ENCODE measurements at places on chromosomes 7 and 10.

DNA sequence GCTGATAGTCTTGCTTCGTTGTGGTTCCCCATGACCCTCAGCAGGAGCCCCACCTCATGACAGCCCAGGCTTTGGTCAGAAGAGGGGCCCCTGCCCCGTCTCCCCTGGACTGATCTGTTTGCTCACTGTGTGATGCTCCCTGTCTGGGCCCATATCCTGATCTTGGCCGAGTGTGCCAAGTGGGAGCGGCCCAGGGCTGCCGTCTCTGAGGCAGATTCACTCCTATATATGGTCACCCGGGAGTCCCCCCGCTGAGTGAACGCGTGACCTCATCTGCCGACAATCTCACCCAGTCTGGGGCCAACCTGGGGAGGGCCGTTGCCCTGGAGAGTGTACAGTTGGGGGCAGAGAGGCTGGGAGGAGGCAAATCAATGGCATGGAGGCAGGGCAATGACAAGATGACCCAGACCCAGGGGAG, 34.5 kb downstream of the PPIF start:
- DNase-seq = peak; percentile 67

- no peak for DNase-seq
These were observed 495.2 kb downstream of the GLRX3 start for GRCh38 chr10:130631142-130632096.

GRCh38 chr10:62374862-62375710, 917 bp downstream of the ZNF365 start:
- DNase-seq = peak; percentile 53

GRCh38 chr7:39414224-39415035, 151.8 kb upstream of the YAE1 start:
- peak; percentile 64 for DNase-seq

- no peak for DNase-seq
These were observed 116.1 kb downstream of the APBB1IP start for GRCh38 chr10:26554246-26554645.

DNA sequence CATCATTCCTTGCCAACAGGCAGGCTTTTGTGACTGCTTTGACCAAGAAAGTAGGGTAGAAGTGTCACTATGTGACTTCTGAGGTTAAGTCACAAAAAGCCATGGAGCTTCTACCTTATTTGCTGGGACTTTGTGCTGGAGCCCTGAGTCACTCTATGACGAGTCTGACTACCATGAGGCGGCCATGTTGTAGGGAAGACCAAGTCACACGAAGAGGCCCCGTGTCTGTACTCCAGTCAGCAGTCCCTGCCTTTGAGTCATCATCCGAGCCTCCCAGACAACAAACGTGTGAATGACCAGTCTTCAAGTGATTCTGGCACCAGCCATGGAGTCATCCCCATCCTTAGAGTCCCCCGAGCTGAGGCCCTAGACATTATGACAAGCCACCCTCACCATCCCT, 3.5 kb upstream of the MYL10 start:
- no peak for DNase-seq

DNA sequence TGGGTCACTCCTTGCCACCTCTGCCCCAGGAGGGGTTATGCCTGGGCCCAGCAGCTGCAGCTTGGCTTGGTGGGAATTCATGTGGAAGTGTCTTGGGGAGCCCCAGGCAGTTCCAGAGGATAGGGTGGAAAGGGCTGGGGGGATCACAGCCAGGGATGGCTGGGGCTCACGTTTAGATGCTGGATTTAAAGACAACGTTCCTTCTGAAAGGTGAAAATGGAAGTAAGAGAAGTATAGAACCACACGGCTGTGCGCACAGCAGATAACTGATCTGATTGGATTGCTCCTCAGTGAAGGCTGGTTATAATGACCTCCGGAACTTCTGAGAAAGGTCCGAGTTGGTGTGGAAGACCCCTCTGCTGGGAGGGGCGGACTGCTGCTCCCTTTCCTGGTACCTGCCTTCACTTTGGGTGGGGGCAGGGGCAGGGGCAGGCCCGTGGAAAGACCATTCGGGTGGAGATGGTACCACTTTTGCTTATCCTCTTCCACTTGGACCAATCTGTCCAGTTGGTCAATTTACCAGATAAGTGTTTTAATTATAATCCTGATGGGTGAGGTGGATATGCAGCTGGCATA, 7.9 kb upstream of the MYL7 start:
- no peak for DNase-seq

- DNase-seq = no peak
These were observed 11.9 kb downstream of the CPXM2 start for GRCh38 chr10:123879606-123880257.

GRCh38 chr7:27704422-27705199, 35.4 kb upstream of the TAX1BP1 start:
- DNase-seq = no peak

GRCh38 chr10:113137941-113138685, 188.1 kb downstream of the TCF7L2 start:
- DNase-seq = no peak

- no peak for DNase-seq
These were observed 37.7 kb upstream of the ITPRID1 start for GRCh38 chr7:31476073-31476745.

DNA sequence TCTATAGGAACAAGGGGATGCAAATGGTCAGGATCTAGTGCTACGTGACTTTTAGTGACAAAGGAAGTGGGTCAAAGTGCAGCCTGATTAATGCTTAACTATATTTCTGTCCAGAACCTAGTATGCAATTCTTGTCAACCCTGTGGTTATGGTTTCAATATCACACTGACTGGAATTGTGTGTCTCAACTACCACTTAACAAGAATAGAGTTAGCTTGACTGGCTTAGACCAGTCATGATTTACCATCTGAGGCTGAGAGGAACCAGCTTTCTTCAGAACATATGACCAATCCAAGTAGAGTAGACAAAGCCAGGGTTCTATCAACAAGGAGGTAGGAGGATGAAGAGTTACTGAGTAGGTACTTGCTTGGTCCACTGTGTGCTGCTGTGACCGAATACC, 54.4 kb downstream of the MYPN start:
- no peak for DNase-seq

DNA sequence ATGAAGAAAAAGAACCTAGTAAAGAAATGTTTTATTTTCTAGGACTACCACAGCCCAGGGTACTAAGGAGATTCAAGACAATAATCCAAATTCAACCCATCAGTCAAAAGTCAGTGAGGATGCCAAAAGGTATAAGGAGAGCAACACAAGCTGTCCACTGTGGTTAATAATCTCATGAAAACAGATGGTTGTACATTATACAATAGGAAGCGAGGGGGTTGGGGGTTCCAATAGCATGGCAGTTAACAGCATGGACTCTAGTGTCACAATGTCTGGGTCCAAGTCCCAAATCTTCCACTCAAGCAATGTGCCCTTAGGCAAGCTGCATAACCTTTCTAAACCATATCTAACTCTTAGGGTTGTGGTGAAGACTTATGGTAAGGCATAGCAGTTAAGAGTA, 35.1 kb downstream of the BRAF start:
- DNase-seq = no peak

DNA sequence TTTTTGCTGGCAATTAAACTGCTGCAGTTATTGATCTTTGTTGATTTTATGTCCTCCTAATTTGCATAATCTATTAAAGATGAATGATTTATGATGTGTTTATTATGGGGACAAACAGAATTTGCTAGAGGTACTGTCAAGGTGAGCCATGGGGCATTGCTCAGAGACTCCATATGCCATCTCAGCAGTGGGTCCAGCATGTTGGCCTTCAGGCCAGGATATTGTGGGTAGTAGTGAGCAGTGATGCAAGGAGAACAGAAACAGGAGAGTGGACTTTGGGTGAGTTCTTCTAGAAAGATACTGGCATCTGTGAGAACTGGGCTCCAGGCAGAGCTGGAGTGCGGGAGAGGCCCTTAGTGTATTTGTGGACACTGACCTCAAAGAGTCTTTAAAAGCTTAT, 65.9 kb downstream of the PAX2 start:
- no peak for DNase-seq

DNA sequence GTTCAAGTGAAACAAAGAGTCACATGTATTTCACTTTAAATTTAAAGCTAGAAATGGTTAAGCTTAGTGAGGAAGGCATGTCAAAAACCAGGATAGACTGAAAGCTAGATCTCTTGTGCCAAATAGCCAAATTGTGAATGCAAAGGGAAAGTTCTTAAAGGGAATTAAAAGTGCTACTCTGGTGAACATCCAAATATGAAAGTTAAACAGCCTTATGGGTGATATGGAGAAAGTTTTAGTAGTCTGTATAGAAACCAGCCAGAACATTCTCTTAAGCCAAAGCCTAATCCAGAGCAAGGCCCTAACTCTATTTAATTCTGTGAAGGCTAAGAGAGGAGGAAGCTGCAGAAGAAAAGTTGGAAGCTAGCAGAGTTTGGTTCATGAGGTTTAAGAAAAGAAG, 47.1 kb downstream of the MXI1 start:
- DNase-seq = no peak

GRCh38 chr7:29346231-29346978, 151.8 kb downstream of the CHN2 start:
- DNase-seq = no peak

DNA sequence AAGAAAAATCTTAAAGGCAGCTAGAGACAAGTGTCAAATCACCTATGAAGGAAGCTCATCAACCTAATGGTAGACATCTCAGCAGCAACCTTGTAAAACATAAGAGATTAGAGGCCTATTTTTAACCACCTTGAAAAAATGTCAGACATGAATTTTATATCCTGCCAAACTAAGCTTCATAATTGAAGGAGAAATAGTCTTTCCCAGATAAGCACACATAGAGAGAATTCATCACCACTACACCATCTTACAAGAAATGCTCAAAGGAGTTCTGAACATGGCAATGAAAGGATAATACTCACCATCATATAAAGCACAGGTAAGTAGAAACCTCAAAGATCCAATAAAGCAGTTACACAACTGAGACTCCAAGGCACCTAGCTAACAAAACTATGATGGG, 156.5 kb downstream of the ZEB1 start:
- DNase-seq = no peak

DNA sequence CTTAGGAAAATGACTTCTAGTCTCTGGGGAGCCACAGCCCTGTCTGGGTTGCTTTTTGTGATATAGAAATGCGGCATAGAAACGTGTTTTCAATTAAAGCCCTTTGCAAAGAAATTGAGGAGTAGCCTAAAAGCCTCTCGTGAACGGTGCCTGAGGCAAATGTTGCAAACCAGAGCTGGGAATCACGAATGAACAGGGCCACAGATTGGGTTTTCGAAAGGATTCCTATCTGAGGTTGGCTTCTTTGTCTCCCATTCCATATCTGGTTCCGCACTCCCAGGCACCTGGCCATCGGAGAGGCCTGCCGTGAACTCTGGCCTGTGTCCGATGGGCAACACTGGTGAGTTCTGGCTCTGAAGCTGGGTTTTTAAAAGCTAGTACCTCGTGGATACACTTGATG, 221.6 kb downstream of the TCF7L2 start:
- DNase-seq = no peak

GRCh38 chr7:19982841-19983835, 209.7 kb upstream of the TMEM196 start:
- peak; percentile 78 for DNase-seq

DNA sequence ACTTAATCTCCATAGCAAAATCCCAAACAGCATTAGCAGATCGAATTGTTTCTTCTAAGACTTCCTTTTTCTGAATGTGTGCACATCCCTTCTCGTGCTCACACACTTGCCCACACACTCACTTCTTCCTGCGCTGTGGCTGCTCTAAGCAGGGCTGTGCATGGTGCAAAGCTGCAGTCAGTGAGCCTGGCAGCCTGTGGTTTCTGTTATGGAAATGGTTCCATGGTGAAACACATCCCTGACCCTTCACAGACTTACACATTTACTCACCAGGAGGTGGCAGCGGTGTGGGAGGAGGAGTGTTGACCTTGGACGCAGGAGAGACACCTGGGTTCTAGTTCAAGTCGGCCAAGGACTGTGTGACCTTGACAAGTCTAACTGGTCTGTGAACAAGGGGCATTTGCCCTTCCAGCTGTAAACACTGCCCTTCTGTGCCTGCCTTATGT, 24.9 kb downstream of the MTURN start:
- DNase-seq = no peak

DNA sequence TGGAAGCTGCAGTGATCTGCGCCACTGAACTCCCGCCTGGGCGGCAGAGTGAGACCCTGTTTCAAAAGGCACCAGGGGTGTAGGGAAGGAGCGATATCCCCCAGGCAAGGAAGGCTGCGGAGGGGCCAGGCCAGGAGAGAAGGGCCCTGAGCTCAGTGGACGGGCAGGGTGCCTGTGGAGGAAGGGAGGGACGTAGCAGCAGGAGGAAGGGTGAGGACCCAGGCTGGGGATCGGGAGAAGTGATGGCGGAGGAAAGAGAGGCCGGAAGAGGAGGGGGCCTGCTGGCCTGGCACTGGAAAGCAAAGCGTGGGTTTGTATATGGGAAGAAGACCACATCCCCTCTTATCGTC, 45.6 kb downstream of the ALOX5 start:
- no peak for DNase-seq

DNA sequence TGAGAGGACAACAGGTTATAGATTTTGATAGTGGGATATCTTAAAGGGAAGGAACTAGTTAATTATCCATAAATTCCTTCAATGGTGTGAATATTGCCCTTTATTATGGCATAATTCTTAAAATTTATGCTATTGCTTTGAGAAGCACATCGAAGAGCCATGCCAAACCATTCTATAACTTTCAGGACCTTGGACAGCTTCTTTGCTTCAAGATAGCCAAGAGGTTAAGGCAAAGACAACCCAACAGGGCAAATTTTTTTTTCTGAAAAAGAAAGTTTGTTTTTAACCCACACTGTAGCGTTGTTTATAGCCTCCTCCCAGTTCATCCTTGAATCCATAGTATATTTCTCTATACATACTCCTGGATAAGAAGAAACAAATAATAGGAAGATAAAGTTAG, 103.2 kb downstream of the NRG3 start:
- DNase-seq = peak; percentile 6

DNA sequence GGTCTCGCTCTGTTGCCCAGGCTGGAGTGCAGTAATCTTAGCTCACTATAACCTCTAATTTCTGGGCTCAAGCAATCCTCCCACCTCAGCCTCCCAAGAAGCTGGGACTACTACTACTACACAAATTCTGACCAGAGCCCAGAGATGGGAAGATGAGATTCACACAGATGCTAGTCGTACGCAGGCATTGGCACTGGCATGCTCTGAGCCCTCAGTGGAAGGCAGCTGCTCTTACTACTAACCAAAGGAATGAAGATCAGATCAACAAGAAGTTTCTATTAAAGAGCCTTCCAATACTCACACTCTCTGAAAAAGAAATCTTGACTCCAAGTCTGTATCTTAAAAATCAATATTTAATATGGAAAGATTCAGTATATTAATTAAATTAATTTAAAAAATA, 10.7 kb downstream of the GDF2 start:
- peak; percentile 37 for DNase-seq

DNA sequence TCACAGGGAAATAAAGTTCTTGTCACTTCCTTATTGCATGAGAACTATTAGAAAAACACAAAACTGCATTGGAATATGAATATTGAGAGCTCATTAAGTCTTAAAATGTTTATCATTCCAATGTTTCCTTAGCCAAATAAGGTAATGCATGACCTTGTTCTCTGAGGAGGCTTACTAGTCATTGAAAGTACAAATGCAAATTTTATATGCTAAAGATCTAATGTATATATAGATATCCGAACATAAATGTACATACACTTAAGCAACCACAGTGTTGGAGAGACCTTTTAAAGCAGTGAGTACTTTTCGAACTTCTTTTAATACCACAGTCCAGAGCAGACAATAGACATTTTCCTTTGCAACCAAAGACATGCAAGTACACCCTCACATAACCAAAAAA, 96.1 kb downstream of the RELN start:
- DNase-seq = no peak

Data from adipocyte (in vitro differentiated cells).